ENCODE measurements at places on chromosomes 12 and 14.

DNA sequence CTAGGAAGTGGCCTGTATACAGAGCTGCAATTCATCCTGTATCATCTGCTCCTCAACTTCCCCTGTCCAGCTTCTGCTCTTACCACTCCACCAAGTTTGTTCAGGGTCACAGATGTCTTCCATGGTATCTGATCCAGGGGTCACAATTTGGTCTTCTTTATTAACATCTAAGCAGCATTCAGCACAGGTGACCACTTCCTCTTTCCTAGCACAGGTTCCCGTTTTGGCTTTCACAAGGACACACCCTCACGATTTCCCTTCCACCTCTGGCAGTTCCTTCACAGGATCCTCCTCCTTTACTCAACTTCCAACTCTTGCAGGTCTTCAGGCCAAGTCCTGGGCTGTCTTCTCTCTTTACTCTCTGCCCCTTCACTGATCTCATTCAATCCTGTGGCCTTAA lies 93.6 kb downstream of the TTC7B start:
- no peak for DNase-seq

DNA sequence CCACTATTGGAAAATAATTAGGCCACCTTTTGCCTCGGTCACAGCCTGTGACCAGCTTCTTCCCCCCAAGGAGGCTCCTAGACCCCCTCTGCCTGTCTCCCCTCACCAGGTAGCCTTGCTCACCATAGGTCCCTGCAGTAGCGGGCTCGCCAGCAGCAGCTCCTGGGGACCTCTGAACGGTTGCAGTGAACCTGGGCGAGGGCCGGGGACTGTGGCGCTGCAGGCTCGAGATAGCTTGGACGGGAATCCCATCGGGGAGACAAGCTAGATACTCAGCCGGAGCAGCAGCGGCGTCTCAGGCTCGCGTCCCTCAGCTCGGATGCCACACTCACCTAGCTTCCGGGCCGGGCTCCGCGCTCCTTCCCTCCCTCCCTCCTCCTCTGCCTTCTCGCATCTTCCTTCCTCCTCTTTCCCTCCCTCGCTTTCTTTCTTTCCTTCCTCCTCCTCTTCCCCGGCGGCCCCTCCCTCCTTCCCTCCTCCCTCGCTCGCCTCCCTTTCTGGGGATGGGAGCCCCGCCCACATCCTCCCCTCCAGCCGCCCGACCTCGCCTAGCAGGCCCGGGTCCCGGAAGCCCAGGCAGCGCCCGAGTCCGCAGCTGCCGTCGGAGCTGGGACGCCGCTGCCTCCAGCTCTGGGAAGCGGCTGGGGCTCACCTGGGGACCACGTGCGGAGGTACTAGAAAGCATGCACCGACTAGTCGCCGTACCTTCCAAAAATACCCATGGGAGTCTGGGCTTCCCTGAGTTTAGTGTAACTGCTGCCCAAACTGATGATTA lies at the start of gene BMP4:
TSS of gene BMP4 (minus strand) at position 399 of the 775 bp plus-strand sequence. CDS start 4,603 bp downstream, outside the sequence.
- no peak for DNase-seq

DNA sequence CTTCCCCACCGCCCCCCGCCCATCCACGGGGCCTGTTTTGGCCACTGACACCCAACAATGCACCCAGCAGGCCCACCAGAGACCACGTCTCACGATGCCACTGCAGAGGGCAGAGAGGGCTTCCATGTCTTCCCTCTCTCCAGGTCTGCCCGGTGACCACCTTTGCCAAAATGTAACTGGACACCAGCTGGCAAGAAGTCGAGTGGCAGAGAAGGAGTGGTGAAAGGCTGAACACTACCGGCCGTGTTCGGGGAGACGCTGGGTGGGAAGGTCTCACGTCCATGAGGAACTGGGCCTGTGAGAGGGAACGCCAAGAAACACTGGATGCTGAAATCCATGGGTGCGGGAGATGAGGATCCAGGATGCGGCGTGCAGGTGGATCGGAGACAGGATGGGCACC lies 308.2 kb downstream of the ADGRD1 start:
- no peak for DNase-seq

DNA sequence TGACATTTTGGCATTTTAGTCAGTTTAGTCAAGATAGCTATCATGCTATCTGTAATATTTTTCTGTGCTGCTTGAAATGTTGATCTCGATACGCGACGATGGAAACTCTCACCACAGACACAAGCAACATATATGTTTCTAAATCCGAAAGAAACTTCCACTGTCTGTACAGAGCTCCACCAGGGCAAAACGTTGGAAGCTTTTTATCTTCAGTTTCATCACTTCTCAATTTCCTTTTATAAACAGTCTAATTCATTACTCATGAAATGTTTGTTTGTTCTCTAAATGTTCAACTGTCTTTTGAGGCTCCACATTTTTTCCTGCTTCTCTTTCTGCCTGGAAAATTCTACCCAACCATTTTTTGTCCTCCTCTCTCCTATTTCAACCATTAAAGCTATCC lies 737.6 kb downstream of the SLC16A7 start:
- no peak for DNase-seq

- no peak for DNase-seq
These were observed 405.6 kb downstream of the GLT1D1 start for GRCh38 chr12:129258781-129259318.
